ENCODE measurements at places on chromosomes 4 and X.

GRCh38 chrX:1491851-1492349 is 39.2 kb upstream of the ASMTL start:
- DNase-seq = no peak

GRCh38 chr4:8846046-8846720 is 25.5 kb downstream of the HMX1 start:
- no peak for DNase-seq

- no peak for DNase-seq
Measured at GRCh38 chr4:39078829-39079228, 16.8 kb downstream of the KLHL5 start.

DNA sequence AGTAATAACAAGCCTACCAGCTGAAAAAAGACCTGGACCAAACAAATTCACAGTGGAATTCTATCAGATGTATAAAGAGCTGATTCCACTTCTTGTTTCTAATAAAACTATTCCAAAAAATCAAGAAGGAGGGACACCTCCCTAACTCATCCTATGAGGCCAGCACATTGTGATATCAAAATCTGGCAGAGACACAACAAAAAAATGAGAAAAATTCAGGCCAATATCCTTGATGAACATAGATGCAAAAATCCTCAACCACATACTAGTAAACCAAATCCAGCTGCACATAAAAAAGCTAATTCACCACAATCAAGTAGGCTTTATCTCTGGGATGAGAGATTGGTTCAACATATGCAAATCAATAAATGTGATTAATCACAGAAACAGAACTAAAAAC is 147.9 kb upstream of the NEIL3 start:
- no peak for DNase-seq

DNA sequence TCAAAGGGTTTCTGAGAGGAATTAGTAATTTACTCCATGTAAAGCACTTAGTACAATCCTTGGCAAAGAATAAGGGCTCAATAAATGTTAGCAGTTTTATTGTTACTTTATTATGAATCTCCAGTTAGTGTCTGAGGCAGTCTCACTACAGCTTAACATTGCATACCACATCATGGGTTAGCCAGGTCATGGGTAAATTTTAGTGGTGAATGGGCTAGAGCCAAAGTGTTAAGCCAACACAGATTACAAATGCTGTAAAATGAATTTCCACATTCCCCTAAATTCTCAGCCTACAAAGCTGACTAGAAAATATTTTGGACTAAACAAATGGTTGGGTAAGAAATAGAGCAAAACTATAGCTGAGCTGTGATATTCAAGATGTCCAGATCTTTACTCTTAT is 72.4 kb downstream of the NRK start:
- DNase-seq = no peak

DNA sequence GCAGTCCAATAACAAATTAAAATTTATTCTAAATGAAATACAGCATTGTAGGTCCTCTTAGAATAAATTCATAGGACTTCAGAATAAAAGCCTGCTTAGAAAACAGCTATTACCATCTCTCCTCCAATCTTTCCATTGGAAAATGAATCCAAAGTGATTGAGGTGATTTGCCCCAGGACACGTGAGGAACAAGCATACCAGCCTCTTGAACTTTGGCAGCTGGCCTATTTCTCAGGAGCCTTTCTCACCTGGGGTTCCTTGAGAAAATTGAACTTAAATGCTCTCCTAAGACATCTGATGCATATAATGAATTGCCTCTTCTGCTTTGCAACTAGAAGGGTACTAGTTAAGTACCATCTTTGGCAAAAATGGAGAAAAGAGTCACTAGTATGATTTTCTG is 13.5 kb downstream of the ARHGAP24 start:
- no peak for DNase-seq

All from kidney tubule cell (primary cell).